ENCODE measurements at places on chromosomes 3 and 15.

DNA sequence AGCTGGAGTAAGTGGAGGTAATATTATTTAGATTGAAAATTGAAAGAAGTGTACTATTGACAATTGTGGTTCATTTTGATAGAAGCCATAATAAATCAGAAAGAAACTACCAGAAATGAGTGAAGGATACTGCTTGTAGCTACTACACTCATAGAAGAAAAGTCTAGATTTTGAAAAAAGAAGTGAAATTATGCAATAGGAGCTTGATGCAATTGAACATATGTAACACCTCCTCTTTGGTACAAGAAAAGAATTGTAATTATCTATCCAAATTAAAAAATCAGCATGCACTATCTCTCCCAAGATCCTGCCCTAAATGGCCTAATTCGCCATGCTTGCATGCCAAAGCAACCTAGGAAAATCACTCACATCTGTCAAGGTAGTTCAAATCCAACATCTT lies 51.1 kb upstream of the CD200R1L start:
- no peak for DNase-seq

GRCh38 chr3:122975924-122976293 lies 51.7 kb downstream of the SEMA5B start:
- DNase-seq = no peak

- DNase-seq = no peak
Measured at GRCh38 chr15:58398071-58398470, 33.7 kb upstream of the LIPC start.

GRCh38 chr15:63752075-63752684 lies 81.6 kb downstream of the HERC1 start:
- DNase-seq = peak; percentile 24

DNA sequence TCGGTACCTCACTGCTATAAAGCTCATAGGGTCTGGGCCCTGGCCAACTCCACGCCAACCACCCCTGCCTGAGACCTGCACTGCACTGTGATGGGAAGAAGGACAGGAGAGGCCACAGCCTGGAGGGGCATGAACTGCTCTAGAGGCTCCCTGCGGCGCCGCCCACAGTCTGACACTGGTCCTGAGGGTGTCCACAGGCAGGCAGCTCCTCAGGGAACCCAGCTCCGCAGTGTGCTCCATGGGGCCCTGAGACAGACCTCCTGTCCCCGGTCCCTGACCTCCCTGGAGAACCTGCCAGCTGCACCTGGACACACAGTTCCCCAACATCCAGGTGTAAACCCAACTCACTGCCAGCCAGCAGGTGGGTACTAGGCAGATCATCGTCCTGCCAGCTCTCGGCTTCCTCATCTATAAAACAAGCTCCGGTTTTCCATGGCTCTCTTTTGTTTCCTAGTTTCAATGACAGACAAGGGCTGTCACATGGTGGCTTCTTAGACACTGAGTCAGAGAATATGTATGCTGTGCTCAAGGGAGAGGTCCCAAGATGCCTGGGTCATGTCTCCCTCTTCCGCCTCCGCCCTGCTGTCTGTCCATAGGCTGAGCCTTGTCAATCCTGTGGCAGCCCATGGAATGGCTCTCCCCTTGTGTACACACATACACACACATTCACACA lies 5.1 kb upstream of the HAPLN3 start:
- DNase-seq = no peak

DNA sequence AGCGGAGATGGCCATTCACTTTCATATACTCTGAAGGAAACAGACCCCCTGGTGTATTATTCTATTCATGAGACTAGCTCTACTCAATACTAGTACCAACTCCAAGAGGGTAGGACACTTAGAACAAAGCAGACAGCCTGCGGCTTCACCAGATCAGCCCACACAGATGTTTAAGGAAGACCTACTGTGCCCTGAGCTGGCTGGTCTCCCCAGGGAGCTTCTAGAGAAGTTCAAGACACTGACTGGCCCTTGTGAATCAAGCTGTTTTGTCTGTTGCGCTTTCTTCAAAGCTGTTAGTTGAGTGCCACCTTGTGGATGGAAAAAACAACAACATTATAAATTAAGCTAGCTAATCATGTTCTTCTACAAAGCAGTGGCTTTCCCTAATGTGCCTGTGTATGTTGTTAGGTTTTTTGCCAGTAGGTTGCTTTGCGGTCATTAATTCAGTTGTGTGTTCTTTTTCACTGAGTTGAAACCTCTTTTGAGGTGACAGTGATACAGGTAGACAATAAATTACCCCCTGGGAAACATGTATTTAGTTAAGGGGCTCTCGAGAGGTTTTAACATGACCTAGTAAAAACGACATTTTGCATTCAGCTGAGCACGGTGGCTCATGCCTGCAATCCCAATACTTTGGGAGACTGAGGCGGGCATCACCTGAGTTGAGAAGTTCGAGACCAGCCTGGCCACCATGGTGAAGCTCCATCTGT lies 64.2 kb upstream of the MYZAP start:
- peak; percentile 84 for DNase-seq

DNA sequence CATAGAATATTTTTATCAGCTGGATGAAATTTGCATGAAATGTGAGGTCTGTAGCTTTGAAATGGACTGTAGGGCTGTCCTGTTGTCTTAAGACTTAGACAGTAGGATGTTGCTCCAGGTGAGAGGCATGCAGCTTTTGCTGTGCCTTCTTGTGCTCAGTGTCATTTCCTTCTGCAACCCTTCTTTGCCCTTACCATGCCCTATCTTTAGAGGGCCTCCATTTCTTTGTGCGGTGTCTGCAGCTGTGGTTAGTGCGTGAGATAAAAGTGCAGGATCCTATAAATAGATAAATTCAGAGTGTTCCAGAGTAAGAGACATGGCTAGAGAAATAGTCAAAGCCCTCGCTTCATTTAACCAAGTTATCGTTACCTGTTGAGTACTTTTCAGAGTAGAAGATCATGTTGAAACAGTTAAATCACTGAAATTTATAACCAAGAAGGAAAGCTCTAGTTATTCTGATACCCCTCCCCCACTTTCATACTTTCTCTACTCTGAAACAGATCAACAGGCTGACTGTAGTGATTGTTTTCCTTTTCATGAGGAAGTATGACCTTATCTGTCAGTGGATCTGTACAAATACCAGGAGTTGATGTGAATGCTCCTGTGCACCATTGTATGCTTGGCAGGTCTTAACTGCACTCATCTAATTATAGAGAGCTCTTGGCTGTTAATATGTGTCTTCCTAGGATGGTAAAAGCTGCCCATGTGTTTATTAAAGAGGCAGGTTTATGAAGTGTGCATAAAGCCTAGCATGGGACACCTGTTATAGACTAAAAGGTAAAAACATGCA lies 18.2 kb downstream of the EIF3J start:
- DNase-seq = no peak

GRCh38 chr3:150033721-150034120 lies 63.0 kb upstream of the PFN2 start:
- DNase-seq = no peak

DNA sequence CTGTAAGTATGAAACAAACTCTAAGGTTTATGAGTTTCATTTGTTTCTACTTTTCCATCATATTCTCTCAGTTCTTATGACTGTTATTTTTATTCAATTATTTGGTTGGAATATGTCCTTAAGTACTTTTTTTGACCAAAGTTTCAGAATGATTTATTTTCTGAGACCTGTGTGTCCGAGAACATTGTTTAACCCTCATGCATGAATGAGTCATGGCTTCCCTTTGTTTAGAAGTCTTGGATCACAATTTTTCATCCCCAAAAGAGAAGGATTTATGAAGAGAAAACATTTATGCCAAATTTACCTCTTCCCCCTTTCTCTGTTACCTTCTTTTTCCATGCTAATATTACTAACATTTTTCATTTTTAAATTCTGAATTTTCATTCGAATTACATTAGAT lies 518.0 kb upstream of the NR2F2 start:
- DNase-seq = no peak

DNA sequence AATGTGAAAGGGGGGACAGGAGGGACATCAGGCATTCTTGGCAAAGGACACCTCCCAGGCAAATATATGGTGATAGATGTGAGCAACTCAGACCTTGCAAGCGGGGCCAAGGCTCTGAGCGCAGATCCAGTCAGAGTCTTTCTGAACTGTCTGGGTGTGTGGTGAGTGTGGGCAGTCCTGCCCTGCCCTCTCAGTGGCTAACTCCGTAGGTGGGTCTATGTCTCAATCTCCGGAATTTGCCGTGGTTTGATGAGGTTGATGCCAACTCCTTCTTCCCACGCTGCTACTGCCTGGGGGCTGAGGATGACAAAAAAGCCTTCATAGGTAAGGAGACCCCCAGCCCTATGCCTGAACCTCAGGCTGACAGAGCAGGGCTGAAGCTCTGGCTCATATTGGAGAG lies 7.4 kb downstream of the TTLL3 start:
- no peak for DNase-seq

- no peak for DNase-seq
Measured at GRCh38 chr3:193396451-193397244, 18.1 kb upstream of the ATP13A5 start.

DNA sequence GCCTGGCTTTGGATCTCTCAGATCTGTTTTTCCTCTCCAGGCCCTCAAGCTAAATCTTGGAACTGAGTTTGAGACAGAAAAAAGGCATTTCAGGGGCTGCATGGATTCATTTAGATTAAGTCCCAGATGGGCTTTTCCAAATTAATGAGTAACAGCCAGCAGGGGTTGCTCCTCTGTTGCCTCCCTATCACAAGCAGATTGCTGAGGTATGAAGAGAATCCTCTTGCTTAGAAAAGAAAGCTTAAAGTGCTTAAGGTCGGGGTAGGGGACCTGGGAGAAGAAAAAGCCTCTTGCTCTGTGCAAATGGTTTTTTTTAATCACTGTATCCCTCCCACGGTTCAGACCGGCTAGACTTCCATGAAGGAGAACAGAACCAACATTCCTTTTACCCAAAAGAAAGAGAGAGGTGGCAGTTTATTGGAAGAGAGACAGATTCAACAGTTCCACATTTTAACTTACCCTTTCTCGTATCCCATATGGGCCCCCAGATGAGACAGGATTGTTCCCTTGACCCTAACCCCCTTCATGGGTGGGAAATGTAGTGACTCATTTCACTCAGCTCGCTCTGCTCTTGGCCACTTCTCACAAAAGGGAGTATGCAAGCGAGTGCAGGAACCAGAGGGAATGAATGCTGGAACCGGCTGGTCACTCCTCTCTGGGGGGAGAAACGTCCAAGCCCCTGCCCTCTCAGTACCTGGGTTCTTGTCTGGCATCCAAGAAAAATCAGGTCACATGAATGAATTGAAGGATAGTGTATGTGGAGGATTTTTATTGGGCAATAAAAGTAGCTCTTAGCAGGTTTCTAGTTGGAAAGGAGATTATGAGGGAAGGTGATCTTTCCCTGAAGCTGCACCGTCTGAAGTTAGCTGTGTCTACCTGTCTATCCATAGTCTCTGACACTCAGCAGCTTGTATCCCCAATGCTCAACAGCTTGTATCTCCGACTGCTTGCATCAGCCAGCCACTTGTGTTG lies 745.2 kb downstream of the SI start:
- no peak for DNase-seq

DNA sequence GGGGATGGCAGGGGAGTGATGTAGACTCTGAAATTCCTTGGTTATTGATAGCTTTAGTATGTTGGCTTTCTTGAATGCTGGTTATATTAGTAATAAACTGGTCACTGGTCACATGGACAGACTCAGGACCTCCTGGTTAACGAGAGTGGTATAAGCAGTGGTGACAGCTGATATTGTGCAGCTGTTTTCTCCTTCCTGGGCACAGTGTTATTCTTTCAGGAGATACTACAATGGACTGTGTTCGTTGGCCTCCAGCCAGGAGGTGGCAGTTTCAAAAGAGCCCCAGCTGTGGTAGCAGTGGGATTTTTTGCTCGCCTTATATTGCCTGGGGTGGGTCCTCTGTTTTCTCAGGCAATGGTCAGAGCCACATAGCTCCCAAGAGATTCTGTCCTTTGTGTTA lies 181.6 kb upstream of the RBMS3 start:
- no peak for DNase-seq

GRCh38 chr15:42210696-42211095 lies 2.6 kb upstream of the VPS39 start:
- no peak for DNase-seq

GRCh38 chr3:67064105-67064504 lies 66.0 kb downstream of the KBTBD8 start:
- no peak for DNase-seq

- DNase-seq = no peak
Measured at GRCh38 chr3:61438253-61439121, 122.9 kb upstream of the PTPRG start.

GRCh38 chr15:68187559-68187958 lies 17.6 kb downstream of the CALML4 start:
- DNase-seq = no peak

DNA sequence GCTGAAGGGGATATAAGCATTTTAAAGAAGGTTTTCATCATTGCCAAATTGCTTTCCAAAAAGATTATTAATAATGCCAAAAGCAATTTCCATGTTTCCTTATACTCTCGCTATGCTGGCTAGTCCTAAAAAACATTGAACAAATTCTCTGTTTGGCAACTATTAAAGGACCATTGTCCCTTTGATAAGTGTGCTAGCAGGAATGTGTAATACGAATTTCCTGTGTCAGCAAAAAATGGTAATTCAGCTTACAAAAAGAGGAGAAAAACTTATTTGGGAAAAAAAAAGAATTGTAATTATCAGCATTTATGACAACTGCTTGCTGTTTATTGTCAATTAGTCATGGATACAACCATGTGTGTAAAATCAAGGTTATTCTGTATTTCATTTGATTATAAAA lies 138.6 kb downstream of the TBL1XR1 start:
- DNase-seq = no peak

GRCh38 chr3:155326244-155326643 lies 32.8 kb upstream of the STRIT1 start:
- no peak for DNase-seq

DNA sequence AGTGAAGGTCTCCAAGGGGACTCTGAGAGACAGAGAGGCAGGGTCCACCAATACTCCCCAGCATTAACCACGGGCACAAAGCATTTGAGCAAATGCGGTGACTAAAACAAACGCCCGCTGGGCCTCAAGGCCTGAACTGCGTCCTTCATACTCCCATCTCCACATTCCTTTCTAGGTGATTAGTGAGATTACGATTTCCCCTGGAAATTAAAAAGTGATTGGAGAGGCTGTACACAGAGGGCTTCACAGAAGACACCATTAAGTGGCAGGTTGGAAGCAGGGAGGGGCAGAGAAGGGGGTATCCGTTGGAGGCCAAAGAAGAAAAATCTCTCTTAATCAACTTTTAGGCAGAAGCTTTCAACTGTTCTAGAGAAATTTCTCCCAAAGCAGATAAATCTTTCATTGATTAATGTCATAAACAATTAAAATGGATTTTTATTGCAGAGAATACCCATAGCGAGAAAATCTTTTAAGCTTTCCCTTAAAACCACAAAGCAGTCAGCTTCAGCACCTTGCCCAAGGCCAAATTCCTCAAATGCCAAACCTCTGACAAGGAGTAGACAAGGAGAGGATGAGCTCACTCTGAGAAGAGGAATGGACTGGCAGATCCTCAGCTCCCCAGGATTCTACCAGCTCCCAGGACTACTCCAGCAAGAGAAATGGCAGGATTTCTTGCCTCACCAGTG lies 38.2 kb downstream of the MB21D2 start:
- DNase-seq = peak; percentile 72

All from SK-N-MC (cell line).